ENCODE measurements at places on chromosomes 12 and 14.

DNA sequence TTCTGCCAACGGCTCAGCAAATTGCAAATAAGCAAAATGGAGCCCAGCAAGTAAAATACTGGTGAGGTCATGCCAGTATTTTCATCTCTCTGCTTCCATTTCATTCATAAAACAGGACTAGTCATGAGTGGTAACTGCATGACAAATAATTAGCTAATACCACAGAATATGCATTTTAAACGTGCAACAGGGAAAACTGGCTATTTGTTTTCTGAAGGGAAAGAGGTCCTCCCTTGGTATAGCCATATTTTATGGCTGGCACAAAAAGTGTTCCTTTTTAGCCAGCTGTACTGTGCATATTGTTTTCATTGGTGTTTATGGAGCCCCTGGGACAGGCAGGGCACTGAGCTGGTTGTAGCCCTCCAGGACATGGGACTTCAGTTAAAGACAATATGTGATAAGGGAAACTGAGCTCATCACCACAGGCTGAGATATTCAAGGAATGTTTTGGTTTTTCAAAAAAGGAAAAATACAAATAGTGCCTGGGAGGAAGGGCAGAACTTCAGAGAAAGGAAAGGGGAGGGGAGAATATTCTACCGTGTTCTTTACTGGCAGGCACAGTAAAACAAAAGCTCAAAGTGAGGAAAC is 26.1 kb upstream of the FOXN3 start:
- no peak for DNase-seq

DNA sequence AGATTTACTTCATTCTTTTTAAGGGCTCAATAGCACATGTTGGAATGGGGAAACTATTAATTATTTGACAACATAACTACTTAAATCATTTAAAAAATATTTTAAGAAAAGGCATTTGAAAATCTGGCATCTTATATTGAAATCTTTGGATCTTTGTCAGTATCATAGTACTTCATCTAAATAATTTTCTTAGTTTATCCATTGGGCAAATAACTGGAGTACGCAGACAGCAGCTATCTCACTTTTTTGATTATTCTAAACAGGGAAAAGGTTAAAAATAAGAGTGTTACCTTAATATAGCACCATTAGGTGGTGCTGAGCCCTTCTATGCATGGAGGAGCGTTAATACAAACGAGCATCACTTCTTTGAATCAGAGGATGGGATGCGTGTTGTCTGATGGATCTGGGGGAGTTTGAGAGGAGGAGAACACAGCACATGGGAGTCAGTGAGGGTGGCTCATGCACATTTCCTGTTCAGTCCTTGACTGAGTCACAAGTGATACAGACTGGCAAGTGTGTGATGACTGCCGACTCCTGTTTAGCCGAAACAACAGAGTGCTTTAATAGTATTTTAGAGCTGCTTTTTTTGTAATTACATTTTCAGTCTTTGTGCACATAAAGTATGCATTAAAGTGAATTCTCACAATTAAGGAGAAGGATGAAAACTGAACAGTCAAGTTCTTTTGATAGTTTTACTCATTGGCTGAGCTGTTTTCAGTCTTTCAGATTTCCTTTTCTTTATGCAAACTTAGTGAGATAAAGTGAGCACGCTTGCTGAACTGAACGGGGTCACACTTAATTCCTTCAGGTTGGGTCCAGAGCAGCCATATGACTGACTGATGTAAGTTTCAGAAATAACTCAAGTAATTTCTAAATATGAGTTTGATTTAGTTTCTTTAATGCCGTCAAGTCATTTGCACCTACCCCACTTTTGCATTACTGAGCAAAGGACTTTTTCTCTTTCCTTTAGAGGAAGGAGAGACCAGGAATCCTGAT is 92.7 kb downstream of the DIP2B start:
- DNase-seq, result peak; percentile 64

DNA sequence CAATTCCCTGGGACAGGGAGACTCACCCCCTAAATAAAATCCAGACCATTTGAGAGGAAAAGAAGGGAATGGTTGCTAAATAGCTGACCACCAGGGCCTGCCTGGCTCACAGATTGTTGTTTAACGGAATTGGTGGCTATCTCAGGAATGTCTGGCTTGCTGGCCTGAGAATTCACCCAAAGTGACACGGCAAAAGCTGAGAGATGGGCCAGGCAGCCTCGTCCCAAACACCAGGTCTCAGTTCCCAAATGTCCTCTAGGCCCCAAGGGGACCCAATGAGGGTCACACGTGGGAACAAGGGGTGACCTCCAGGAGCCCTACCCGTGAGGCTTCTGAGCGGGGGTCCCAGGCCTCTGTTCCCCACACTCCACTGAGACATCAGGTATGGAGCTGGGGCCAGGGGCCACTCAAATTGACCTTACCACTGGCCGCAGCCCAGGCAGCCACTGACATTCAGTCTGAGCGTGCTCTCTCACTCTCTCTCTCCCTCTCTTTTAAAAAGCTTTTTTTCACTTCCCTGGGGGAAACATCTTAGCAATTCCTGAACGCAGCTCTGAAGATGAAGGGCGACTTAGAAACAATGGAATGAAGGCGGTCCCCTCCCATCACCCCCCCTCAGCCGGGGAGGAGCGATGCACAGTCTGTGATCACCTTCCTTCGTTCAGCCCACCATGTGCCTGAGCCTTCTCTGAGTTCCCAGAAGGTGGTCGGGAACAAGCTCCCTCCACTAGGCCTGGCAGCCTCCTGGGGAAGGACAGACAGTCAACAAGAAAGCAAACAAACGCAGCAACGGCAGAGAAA is 131.2 kb downstream of the SCARB1 start:
- DNase-seq, result no peak

DNA sequence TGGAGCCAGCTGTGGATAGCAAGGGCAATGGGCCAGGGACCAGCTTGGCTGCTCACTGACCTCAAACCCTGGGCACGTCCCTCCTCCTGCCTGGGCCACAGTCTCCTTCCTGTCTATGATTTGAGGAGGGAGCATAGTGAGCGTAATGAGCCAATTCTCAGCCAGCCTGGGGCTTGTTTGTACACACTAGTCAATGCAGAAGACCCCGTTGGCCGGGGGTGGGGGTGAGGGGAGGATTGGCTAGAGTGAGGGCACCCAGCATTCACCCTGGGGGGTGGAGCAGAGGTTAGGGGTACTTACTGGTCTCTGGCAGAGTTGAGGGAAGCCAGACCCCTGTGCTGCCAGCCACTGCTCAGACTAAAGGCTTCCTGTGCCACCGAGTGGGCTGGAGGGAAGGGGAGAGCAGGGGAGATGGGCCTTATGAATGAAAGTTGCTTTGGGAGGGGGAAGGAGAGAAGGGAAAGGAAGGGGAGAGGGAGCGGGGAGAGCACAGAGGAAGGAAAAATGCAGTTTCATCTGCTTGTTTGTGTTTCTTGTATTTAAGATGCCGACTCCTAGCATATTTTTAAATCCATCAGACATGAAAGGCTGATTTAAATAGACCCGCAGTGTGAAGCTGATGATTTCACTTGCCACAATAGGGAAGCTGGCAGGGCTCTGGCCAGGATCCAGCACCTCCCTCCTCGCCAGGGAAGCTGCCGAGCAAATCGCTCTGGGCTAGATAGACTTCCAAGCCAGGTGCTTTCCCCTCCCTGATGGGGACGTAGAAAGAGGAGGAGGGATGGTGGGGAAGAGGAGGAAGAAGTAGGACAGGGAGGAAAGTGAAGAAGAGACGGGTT is 114.0 kb downstream of the PRMT8 start:
- no peak for DNase-seq

DNA sequence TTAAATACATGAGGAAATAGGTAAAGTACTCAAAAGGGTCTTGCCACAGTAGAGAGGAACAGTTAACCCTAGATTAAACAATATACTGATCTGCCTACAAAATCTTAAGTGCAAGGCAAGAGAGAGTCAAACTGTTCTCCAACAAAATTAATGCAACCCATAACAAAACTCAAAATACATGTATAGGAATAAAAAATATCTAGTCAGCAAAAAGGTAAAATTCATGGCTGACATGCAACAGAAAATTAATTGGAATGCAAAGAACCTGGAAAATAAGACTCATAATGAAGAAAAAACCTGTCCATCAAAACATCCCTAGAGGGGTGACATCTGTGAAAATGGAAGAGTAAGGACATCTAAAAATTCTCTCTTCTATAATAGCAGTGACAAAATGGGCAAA is 173.6 kb downstream of the ADAMTS20 start:
- no peak for DNase-seq

GRCh38 chr14:58027904-58028303 is 124.1 kb downstream of the ARMH4 start:
- DNase-seq, result no peak

DNA sequence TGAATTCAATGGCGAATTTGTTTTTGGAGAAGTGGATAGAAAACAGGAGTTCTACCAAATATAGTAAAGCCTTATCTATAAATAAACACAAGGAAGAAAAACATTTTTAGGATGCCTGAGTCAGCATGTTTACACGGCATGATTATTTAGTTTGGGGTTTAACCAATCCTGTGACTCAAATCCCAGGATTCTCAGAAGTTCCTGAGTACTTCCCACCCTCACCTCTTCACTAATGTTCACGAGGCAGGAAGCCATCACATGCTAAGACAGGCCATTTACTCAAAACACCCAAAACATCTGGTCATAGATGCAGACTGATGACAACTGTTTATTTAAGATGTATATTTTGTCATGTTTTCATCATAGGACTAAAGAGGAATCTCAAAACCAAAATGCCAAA is 3.4 kb upstream of the GLRX5 start:
- no peak for DNase-seq

GRCh38 chr12:27577688-27578087 is 53.7 kb downstream of the PPFIBP1 start:
- DNase-seq, result no peak

DNA sequence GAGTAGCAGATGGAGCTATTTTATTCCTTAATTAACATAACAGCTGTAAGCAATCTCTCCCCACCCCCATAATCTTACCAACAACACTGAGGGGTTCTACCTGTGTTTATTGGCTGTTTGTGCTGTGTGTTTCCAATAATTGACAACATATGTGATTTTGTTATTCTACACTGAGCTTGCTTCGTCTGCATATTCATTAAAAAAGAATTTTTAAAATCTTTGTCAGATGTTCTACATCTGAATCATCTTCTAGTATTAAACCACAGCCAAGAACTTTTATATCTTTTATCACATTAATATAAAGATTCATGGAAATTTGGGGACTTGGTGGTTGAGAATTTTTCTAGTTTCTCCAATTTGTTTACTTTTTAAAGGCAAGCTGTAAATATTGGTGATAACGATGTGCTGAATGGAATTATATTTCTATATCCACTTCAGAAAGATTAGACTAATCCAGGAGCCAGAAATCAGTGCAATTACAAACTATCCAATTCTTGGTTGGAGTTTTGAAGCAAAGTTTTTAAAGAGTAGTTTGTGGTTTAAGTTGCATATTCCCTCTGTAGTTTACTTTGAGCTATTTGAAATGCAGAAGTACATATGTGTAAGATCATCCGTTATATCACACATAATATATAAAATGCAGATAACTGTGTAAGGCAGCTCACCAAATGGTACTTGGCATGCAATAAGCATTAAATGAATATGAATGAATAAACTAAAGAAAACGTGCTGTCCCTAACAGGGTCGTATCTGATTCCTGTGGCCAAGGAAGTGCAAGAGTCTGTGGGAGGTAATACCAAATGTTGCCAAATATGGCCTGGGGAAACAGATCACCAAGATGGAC is 206.9 kb downstream of the PELI2 start:
- no peak for DNase-seq

DNA sequence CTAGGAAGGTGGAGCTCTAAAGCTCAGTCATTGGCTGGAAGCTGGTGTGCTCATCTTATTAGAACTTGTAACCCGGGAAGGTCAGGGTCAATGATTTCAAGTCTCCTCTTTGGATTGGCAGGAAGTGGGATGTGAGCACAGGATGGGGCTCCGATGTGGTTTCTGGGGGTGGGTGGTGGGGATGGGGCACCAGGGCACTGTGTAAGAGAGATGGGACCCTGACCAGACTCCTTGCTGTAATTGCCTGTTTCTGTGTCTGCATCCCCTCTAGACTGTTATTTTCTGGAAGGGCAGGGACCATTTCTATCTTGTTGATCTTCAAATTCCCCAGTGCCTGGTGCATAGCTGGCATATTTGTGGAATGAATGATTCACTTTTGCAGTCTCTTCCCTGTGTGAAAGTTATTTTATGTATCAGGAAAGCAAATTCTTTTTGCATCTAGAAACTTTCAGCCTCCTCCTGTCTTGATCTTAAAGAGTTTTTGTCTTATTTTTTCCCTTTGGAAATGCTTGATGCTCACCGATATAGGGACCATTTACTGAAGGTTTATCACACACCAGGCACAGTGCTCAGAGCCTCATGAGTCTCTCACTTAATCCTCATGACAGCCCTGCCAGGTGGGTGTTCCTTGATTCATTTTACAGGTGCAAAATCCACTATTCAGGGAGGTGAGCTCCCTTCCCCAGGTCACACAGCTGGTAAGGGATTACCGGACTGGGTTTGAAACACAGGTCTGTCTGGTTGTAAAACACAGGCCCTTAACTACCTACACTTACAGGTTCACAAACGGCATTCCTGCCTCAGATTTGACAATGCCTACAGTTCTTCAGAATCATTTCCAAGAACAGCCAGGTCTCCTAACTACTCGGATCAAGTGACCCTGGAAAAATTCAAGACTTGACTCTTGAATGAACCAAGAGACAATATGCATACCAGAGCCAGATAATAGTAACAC is 86.9 kb upstream of the IGF1 start:
- no peak for DNase-seq

DNA sequence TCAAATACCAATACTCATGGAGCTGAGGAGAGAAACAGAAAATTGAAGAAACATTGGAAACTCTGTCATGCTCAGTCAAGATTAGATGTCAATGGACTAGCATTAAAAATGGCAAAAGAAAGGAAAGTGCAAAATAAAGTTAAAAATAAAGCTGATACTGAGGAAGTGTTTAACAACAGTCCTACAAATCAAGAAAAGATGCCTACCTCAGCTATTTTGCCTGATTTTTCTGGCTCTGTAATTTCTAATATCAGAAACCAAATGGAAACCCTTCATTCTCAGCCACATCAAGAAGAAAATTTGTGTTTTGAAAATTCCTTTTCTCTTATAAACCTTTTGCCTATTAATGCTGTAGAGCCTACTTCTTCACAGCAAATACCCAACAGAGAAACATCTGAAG is 40.5 kb downstream of the METTL25 start:
- DNase-seq, result no peak

DNA sequence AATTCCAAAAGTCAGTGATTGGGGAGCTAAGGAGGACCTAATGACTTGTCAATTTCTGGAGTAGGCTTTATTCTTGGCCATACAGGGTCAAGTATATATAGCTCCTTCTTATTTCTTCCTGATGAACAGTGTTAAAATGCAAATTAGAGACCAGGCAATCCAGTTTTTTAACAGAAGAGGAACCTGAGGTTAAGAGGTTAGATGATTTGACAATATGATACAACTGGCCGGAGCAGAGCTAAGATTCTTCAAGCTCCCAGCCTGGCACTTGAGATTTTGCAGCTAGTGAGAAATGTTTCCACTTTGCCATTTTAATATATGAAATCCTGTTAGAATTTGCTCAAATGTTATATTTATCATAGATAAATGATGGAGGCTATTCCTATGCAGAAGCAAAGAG is 204.0 kb downstream of the SSPN start:
- no peak for DNase-seq
